ENCODE measurements at places on chromosomes 7 and 10.

- peak overlapping the region; percentile 80 for H3K4me3 ChIP-seq
- H3K4me1 ChIP-seq, result peaks cover 5% of the 10 kb centered on the region
- H3K27me3 ChIP-seq, result no peaks in the 10 kb centered on the region
- no peak overlapping the region for H3K27ac ChIP-seq
- peaks cover 13% of the 10 kb centered on the region for H3K36me3 ChIP-seq
These were observed 2.0 kb downstream of the OAT start for GRCh38 chr10:124416733-124417132.

GRCh38 chr7:158461824-158462223, 125.8 kb downstream of the PTPRN2 start:
- no peak overlapping the region for H3K4me3 ChIP-seq
- H3K27me3 ChIP-seq, result no peaks in the 10 kb centered on the region
- DNase-seq, result no peak
- no peaks in the 10 kb centered on the region for H3K4me1 ChIP-seq
- no peak overlapping the region for H3K27ac ChIP-seq

DNA sequence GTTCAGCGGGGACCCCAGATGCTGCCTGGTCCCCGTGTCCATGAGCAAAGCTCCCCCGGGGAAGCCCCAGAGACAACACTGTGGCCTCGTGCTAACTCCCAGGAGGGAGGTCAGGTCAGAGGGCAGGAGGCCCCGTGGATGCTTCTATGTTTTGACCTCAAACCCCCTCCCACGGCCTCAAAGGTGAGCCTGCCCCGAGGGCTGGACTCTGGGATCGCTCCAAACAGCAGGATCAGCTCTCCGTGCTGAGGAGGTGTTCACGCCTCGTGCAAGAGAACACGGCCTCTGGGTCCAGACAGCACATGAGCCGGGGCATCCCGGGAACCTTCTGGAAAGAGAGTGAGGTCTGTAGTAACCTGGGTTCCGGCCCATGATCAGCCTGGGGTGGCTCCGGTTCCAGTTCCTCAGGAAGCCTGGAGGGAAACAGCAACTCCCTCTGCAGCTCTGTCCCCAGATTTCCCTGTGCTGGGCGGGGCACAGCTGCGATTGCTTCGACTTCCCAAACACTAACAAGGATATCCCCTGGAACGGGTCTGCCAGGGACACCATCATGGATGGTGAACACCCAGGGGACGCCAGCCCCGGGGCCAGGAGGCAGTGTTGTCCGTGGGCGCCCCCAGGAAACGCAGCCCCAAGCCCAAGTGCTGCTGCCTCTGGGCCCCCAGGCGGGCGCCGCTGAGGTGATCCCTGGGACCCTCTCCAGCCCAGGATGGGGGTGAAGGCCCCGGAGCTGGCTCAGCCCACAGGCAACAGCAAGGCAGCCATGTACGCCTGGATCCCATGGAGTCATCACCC, 18.0 kb upstream of the INPP5A start:
- DNase-seq, result no peak
- no peak overlapping the region for H3K4me3 ChIP-seq
- H3K36me3 ChIP-seq, result no peaks in the 10 kb centered on the region
- H3K27me3 ChIP-seq, result peaks cover 20% of the 10 kb centered on the region
- H3K4me1 ChIP-seq, result no peaks in the 10 kb centered on the region
- H3K27ac ChIP-seq, result no peak overlapping the region

DNA sequence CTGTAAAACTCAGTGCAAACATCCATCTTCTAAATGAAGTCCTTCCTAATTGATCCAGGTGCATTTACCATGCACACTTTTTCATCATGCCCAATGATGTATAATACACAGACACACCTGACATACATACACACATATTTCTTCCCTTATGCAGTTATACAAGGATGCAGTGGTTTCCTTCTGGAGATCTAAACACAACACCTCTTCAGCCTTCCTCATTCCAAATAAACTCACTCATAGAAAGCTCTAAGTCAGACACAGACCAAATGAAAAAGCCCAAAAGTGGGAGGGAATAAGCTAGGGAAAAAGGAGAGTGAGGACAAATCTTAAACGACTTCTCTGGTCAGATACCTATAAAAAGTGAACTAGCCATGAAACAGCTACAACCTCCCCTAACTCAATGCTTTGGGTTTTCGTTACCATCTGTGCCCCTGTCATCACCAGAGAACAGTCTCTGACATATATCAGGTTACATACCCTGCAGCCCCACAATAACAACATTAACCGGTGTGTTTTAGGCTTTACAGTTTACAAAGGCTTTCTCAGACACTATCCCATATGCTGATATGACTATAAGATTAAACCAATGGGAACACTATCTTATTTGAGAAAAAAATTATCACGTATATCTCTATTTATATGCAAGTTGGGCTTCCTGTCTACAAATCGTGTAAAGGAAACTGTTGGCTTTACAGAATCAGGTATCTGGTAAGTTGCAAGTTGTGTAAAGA, 675.2 kb downstream of the PHTF2 start:
- H3K4me3 ChIP-seq, result no peak overlapping the region
- no peaks in the 10 kb centered on the region for H3K36me3 ChIP-seq
- H3K27ac ChIP-seq, result no peak overlapping the region
- DNase-seq, result no peak

DNA sequence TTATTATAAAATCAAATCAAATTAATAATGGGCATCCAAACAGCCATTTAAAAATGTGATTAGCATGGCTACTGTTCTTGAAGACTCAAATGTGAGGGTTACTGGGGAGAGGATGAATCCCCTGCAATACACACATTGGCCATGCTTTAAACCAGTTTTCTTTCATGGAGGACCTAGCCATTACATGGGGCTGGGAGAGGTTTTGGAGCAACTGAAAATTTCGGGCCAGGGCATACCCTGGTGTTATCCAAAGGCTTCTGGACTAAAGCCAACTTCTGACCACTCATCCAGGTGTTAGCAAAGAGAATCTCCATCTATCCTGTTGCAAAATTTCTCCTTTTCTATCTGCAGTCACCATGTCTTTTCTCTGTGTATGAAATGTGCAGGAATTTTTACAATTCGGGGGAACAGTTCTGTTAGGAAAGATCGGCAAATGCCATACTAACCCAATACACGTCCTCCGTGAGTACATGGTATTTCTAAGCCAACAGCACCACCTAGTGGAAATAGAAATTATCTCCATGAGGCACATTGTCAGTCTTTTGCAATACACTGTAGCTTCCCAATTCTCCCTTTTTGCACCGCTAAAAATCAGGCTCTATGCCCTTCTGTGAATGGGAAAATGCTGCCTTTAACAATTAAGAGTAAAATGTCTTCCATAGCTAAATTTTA, 47.0 kb upstream of the ZNF107 start:
- DNase-seq, result no peak
- no peaks in the 10 kb centered on the region for H3K4me1 ChIP-seq
- no peaks in the 10 kb centered on the region for H3K36me3 ChIP-seq
- no peak overlapping the region for H3K4me3 ChIP-seq
- no peaks in the 10 kb centered on the region for H3K27me3 ChIP-seq

- peaks cover 19% of the 10 kb centered on the region for H3K4me1 ChIP-seq
- H3K4me3 ChIP-seq, result no peak overlapping the region
- peaks cover 19% of the 10 kb centered on the region for H3K36me3 ChIP-seq
- no peak for DNase-seq
- H3K27ac ChIP-seq, result no peak overlapping the region
- H3K27me3 ChIP-seq, result no peaks in the 10 kb centered on the region
These were observed 26.9 kb downstream of the PAXIP1 start for GRCh38 chr7:154975984-154976383.

GRCh38 chr7:28002638-28003037, 178.0 kb downstream of the JAZF1 start:
- DNase-seq, result no peak
- H3K27me3 ChIP-seq, result no peaks in the 10 kb centered on the region
- no peak overlapping the region for H3K4me3 ChIP-seq
- H3K27ac ChIP-seq, result no peak overlapping the region
- peaks cover 46% of the 10 kb centered on the region for H3K4me1 ChIP-seq

DNA sequence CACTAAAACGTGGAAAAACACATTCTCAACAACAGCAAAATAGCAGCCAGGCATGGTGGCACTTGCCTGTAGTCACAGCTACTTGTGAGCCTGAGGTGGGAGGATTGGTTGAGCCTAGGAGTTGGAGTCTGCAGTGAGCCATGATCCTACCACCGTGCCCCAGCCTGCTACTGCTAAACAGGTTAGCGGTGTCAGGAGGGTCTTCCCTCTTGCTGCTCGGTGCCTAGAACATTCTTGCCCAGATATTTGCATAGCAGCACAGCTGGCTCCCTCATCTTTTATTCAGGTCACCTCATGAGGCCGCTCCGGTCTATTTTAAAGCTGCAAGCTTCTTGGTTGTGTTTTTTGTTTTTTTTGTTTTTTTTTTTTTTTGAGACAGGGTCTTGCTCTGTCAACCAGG, 2.9 kb upstream of the RABGEF1 start:
- peaks cover 23% of the 10 kb centered on the region for H3K36me3 ChIP-seq
- H3K4me1 ChIP-seq, result peaks cover 43% of the 10 kb centered on the region
- H3K27ac ChIP-seq, result no peak overlapping the region
- no peaks in the 10 kb centered on the region for H3K27me3 ChIP-seq
- H3K4me3 ChIP-seq, result no peak overlapping the region
- no peak for DNase-seq

DNA sequence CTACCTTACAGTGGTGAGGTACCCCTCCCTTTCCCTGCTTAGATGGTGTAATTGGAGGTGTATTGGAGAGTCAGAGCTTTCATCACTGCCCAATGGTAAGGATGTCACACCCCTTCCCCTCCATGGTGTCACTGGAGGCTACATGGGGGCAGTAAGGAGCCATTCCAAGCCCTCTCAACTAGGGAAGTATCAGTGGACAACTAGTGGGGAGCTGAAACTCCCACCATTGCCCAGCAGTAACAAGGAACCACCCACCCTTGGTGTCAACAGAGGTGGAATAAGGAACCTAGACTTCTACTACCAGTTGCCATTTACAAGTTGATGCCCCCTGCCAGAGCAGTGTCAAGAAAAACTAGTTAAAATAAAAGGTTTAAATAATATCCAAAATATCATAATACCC, 2.8 kb upstream of the HIBADH start:
- peaks cover 12% of the 10 kb centered on the region for H3K36me3 ChIP-seq
- peaks cover 7% of the 10 kb centered on the region for H3K27me3 ChIP-seq
- H3K4me3 ChIP-seq, result no peak overlapping the region
- no peak for DNase-seq
- H3K4me1 ChIP-seq, result no peaks in the 10 kb centered on the region

GRCh38 chr7:129012641-129013040, 42.3 kb downstream of the TNPO3 start:
- H3K4me3 ChIP-seq, result no peak overlapping the region
- no peak for DNase-seq
- H3K27ac ChIP-seq, result no peak overlapping the region
- no peaks in the 10 kb centered on the region for H3K27me3 ChIP-seq
- peaks cover 51% of the 10 kb centered on the region for H3K36me3 ChIP-seq
- H3K4me1 ChIP-seq, result peaks cover 18% of the 10 kb centered on the region

GRCh38 chr10:89367529-89367928, 10.3 kb upstream of the IFIT1B start:
- no peaks in the 10 kb centered on the region for H3K36me3 ChIP-seq
- peak overlapping the region; percentile 6 for H3K4me3 ChIP-seq
- H3K27me3 ChIP-seq, result peaks cover 11% of the 10 kb centered on the region
- peak overlapping the region; percentile 69 for H3K27ac ChIP-seq

DNA sequence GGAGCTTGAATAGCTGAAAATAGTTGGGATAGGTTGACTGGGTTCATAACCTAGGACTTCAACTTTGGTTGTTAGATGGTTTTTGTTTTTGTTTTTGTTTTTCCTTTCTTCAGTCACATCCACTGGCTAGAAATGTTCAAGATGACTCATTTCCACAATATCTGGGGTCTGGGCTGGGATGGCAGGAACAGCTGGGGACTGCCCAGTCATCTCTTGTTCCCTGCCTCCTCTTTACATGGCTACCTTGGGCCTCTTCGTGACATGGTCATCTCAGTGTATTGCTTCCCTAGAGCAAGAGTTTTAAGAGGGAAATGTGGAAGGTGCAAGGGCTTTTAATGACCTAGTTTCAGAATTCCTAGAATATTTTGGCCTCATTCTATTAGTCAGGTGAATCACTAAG, 915.8 kb downstream of the XPNPEP1 start:
- no peak overlapping the region for H3K27ac ChIP-seq
- no peaks in the 10 kb centered on the region for H3K27me3 ChIP-seq
- no peak for DNase-seq

DNA sequence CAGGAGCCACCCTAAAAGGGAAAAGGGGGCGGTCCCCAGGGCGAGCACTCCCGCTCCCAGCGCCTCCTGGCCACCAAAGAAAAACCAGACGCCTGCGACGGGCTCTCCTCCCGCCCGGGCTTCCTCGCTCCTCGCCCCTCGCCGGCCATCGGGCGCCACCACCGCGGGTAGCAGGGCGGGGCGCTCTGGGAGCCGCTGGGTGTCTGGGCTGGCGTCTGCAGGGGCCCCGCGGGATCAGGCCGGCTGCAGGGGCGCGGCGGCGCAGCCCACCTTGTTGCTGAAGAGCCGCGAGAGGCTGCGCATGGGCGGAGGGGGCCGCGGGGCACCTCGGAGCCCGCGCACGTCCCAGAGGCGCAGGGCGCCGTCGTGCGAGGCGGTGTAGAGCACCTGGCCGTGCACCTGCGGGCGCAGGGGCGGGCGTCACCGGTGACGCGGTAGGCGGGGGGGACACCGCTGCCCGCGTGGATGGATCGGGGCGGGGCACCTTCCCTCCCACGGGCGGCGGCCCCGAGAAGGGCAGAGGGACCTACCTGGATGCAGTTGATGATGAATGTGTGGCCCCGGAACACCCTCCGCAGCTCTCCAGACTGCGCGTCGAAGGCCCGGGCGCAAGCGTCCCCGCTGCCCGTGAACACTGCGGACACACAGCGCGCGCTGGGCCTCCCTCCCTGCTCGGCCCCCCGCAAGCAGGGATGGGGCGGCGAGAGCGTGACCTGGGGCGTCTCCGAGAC, 28.3 kb downstream of the WDR86 start:
- peaks cover 22% of the 10 kb centered on the region for H3K27me3 ChIP-seq
- peak overlapping the region; percentile 79 for H3K4me3 ChIP-seq
- H3K36me3 ChIP-seq, result peaks cover 22% of the 10 kb centered on the region

DNA sequence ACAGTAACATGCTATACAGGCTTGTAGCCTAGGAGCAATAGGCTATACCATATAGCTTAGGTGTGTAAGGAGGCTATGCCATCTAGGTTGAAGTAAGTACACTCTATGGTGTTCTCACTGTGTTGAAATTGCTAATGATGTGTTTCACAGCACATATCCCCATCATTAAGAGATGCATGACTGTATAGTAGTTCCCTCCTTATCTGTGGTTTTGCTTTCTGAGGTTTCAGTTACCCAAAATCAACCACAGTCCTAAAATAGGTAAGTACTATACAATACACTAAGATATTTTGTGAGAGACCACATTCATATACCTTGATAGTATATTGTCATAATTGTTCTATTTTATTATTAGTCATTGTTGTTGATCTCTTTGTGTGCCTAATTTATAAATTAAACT, 12.7 kb downstream of the FZD1 start:
- no peak overlapping the region for H3K4me3 ChIP-seq
- no peaks in the 10 kb centered on the region for H3K4me1 ChIP-seq
- peaks cover 1% of the 10 kb centered on the region for H3K36me3 ChIP-seq
- no peak for DNase-seq

DNA sequence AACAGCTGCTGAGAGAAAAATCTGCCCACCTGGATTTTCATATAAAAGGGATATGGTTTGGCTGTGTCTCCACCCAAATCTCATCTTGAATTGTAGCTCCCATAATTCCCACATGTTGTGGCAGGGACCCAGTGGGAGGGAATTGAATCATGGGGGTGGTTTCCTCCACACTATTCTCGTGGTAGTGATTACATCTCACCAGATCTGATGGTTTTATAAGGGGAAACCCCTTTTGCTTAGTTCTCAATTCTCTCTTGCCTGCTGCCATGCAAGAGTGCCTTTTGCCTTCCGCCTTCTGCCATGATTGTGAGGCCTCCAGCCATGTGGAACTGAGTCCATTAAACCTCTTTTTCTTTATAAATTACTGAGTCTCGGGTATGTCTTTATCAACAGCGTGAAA, 20.8 kb upstream of the MKI67 start:
- peaks cover 1% of the 10 kb centered on the region for H3K36me3 ChIP-seq
- peaks cover 12% of the 10 kb centered on the region for H3K4me1 ChIP-seq
- no peaks in the 10 kb centered on the region for H3K27me3 ChIP-seq
- no peak overlapping the region for H3K27ac ChIP-seq
- no peak overlapping the region for H3K4me3 ChIP-seq
- no peak for DNase-seq

All from central memory CD8-positive, alpha-beta T cell (primary cell).